ENCODE measurements at places on chromosomes 16 and 17.

- no peak for DNase-seq
Observed at GRCh38 chr17:33233811-33234177, 59.3 kb downstream of the ASIC2 start.

GRCh38 chr17:72967977-72968585 lies 124.4 kb downstream of the SLC39A11 start:
- DNase-seq: no peak

DNA sequence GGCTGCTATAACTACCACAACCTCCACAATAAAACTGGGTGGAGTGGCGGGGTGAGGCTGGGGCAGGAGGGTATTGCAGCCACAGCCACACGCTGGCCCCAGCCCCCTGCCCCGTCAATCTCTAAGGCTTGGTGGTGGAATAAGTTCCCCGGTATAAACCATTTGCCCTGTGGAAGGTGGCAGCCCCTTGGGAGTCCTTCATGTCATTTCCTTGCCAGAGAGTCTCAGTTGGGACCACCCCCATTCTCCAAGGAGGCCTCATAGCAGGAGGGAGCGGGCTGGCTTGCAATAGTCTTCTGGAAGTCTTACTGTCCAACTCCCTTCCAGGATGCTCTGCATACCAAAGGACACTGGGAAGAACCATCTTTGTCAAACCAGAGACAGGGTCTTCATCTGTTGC lies 19.4 kb downstream of the CD300A start:
- no peak for DNase-seq

DNA sequence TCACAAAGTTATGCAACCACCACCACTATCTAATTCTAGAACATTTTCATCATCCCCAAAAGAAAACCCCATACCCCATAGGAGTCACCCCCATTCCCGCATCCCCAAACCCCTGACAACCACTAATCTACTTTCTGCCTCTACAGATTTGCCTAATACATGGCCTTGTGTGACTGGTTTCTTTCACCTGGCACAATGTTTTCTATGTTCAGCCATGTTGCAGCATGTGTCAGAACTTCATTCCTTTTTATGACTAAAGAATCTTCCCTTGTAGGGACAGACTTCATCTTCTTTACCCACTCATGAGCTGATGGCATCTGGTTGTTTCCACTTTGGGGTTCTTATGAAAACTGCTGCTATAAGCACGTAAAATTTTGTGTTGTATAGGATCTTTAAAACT lies 34.6 kb downstream of the CYTH1 start:
- no peak for DNase-seq

- no peak for DNase-seq
Observed at GRCh38 chr16:88617268-88618031, 20.9 kb upstream of the IL17C start.

DNA sequence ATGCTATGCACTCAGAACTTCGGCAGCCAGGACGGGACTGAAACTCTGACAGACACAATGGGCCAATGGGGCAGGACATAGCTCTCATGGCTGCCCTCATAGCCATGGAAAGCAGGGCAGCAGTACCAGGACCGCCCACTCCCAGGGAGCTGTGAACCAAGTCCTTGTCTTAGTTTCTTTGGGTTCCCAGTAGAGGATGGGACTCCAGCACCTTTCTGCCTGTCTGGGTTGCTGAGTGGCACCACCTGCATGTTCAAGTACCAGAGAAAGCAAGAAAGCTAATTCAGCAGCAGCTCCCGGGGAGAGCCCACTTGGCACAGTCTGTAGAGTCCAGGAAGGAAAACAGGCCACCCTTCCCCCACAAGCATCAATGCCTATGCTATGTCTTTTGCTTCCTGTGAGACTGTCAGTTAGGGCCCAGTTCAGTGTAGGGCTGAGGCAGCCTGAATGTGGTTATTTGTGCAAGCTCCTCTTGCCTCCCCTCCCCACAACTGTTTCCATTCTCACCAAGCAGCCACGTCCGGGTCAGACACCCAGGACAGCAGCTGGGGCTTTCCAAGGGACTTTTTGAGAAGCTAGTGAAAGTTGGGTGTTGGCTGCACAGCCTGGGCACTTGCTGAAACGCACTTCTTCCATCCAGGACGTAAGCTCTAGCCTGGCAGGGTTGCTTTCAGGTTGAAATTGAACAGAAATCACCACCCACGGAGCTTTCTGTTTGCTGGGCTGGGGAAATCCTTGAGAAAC lies 7.8 kb downstream of the SUPT4H1 start:
- DNase-seq: no peak

GRCh38 chr17:57943140-57943539 lies 12.1 kb downstream of the CUEDC1 start:
- no peak for DNase-seq

DNA sequence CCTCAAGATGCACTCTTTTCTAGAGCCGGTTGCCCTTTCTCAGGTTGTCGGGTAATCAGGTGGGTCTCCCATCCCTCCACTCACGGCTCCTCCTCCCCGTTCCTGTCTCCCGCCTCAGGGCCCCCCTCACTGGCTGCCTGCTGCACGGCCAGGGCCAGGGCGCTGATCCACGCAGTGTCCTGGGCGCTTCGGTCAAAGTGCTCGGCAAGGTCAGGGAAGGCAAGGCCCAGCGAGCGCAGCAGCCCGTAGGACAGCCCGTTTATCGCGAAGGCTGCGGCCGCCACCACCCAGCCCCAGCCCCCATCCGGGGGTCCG lies 753 bp downstream of the SLC16A11 start:
- no peak for DNase-seq

DNA sequence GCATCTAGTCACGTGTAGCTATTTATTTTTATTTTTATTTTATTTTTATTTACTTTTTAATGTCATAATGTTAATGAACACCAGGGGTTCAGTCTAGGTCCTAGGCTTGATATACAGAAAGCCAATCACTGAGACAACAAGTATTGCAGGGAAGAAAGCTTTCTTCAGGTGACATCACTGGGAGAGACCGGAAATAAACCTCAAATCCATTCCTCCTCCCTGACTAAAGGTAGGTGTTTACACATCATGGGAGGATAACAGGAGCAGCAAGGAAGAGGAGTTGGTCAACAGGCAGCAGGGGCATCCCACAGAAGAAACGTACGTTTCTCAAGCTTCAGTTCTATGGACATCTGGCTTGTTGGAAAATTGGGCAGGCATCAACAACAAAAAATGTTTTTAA lies 9.5 kb upstream of the HEATR3 start:
- no peak for DNase-seq

- peak; percentile 57 for DNase-seq
Observed at GRCh38 chr17:47324224-47325020, 667 bp downstream of the EFCAB13 start.

GRCh38 chr16:71610936-71611871 lies 14.8 kb upstream of the MARVELD3 start:
- peak; percentile 75 for DNase-seq

DNA sequence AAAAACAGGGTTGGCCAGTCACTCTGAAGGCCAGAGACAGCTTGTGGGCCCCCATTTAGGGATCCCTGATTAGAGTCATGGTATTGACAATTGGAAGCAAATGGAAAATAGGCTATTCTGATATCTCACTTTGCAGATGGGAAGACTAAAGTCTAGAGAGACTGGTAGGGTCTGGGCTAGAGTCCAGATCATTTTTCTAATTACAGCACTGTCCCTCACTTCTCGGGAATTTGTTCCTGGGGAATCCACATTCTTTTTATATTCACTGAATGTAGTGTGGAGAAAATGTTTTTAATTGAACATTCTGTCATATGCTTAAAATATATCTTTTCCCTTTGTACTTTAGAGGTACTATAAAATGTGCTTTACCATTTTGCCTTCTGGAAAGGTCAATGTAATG lies 1.1 kb downstream of the KATNIP start:
- no peak for DNase-seq

DNA sequence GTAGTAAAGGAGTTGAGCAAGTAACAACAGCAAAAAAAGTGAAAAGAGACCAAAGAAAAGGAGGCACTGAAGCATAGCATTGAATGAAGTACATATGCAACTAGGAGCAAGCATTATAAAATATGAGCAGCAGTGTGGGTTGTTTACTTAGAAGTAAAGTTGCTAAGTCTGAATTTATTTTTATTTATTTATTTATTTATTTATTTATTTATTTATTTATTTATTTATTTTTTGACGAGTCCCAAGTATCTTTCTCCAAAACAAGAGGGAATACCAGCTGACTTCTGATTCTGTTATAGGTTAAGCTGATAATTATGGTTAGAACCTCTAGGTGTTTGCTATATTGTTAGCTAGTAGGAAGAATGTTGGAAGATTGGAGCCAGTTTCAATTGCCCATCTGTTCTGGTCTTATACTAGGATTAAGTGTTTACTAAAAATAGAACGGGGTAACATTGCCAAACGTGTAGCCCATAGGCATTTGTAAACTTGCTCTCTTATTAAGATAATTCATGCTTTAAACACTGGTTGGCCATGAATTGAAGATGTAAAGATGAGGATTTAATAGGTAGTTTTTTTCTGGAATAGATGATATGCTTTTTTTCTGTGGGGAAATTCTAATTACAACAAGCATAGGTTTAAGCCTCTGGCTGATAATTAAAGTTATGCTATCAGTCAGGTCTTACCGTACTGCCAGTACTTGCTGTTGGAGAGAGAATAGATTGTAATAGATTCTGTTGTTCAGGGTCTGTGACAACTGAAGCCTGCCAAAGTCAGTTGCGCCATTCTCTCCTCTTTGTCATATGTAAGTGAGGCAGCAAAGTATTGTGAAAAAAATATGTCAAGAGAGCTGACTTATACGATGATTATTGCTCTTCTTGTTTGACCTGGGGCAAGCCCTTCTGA lies 66.7 kb downstream of the PPM1E start:
- no peak for DNase-seq

- DNase-seq: no peak
Observed at GRCh38 chr17:81348097-81349055, 46.9 kb upstream of the BAHCC1 start.

DNA sequence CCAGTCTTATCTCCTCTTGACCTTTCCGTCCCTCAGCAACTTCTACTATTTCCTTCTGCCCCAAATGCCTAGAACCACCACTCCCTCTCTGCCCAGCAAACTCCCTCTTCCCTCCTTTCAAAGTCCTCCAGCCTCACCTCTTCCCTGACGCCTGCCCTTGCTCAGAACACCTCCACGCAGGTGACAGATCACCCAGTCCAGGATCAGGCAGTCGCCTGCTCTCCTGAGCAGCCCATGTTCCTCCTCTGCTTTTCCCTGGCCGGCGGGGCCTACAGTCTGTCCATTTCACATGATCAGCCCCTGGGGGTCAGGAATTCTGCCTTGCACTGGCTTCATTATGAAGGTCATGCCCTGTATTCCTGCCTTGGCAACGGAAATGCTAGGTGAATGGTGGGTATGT lies 422 bp downstream of the CD300LF start:
- DNase-seq: no peak

- no peak for DNase-seq
Observed at GRCh38 chr17:74801896-74802295, 25.8 kb upstream of the NAT9 start.

DNA sequence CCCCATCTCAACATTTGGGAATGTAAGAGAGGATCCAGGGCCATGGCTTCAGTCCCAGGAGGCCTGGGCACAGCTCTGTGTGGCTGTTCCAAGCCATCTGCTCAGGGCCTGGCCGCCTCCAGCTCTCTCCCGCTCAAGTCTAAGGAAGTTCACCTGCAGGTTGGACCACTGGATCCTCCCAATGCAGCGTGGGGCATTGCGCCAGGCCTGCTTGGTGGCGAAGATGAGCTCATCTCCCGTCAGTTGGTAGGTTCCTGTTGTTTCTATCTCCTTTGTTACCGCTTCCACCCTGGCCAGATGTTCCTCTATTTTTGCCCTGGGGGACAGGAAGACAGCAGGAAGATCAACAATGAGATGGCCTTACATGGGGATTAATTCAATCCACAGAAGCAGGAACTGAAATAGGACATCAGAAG lies 17.5 kb downstream of the NOS2 start:
- no peak for DNase-seq

DNA sequence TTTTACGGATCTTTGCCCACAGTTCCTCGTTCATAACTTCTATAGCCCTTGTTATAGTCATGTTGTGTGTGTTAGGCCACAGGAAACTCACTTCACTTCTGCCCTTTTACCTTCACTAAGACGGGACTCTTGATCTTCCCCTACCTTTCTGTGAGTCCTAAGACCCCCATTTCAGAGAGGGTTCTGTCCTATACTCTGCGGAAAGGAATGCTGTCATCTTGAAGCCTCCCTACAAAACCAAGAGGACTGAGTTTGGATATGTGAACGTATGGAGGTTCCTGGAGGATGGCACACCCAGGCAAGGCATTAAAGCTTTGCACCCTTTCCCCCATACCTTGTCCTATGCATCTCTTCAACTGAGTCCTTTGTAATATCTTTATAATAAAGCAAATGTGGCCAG lies 3.7 kb downstream of the UBB start:
- DNase-seq: no peak

DNA sequence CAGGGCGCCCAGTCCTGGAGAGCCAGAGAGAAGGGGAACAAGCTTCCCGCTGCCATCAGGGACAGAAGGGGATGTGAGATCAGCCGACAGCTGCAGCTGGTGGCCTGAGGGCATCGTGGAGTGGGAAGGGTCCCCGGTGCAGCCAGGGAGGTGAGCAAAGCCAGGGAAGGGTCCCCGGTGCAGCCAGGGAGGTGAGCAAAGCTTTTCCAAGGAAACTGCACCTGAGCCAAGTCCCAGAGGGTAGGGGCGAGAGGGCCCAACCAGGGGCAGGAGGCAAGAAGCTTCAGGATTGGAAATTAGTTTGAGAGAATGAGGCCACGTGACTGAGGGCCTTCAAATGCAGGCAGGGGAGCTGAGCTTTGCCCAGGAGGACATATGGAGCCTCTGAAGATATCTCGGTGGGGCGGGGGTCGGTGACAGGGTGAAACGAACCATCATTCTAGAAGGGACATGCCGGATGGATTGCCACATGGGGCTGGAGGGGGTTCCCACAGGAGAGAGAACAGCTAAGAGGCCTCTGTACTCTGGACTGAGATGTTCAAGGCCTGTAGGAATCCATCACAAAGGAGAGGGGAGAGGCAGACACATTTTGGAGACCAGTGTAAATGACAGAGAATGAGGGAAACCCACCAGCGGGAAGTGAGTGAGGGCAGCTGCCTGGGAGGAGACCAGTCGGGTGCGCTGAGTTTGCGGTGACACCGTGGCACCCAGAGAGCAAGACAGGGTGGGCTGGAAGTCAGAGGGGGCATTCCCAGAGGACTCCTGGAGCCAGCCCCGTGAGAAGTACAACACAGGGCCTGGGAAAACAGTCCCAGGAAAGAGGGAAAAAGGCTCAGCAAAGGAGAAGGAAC lies 31.4 kb upstream of the RPH3AL start:
- DNase-seq: no peak

- DNase-seq: peak; percentile 57
Observed at GRCh38 chr17:40168262-40168832, 8.9 kb upstream of the RAPGEFL1 start.
